ENCODE measurements at places on chromosomes 2 and 18. TPM values are rescaled to one million over a fixed set of nuclear protein-coding genes. Genes with fewer than 3 reads are reported as not detected.
A peak's percentile ranks its signal among the peaks of the same experiment; 100 is the strongest.

- DNase-seq, result no peak
- peaks cover 25% of the 10 kb centered on the region for H3K27me3 ChIP-seq
- no peaks in the 10 kb centered on the region for H3K36me3 ChIP-seq
- H3K4me3 ChIP-seq, result no peak overlapping the region
Measured at GRCh38 chr2:11140492-11140891, 14.8 kb upstream of the SLC66A3 start.

- H3K4me3 ChIP-seq, result no peak overlapping the region
- no peak for DNase-seq
- no peaks in the 10 kb centered on the region for H3K27me3 ChIP-seq
- H3K36me3 ChIP-seq, result no peaks in the 10 kb centered on the region
Measured at GRCh38 chr2:128511731-128512378, 193.2 kb upstream of the HS6ST1 start.

DNA sequence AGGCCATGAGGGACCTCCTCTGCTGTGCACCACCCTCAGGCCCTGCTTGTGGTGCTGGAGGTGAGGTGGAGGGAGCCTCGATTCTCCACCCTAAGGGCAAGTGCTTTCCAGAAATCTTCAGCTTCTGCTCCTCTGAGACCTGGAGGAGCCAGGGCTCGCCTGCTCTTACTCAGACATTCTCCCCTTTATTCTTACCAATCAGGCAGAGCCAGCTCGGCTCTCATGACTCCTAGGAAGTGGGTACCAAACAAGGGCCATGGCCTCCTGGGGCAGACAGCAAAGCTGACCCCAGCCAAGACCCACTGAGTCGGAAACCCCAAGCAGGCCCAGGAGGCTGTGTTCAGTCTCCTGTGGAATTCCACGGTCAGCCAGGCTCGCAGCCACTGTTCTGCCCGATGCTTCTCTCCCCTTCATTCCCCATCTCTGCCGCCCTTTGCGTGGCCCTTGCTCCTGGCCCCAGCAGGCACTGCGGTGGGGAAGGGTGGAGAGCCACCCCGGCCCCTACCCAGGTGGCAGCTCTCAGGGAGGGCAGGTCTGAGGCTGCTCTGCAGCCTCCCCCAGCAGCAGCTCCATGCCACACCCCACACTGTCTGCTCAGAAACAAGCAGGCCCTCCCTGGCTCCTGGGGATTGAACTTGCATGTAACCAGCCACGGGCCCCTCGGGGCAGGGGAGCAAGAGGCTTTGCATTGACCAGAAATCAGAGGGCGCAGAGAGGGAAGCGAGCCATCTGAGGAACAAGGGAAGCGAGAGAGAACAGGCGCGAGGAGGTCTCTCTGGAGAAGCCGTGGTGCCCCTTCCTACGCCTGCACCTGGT, 24.0 kb downstream of the HS1BP3 start:
- H3K4me3 ChIP-seq, result no peak overlapping the region
- no peaks in the 10 kb centered on the region for H3K4me1 ChIP-seq
- no peak overlapping the region for H3K27ac ChIP-seq
- DNase-seq, result no peak
- H3K27me3 ChIP-seq, result no peaks in the 10 kb centered on the region

GRCh38 chr18:80133124-80133523, 24.1 kb downstream of the ADNP2 start:
- H3K36me3 ChIP-seq, result peaks cover 51% of the 10 kb centered on the region
- H3K4me1 ChIP-seq, result peaks cover 22% of the 10 kb centered on the region
- no peak overlapping the region for H3K27ac ChIP-seq
- H3K4me3 ChIP-seq, result no peak overlapping the region

- H3K4me3 ChIP-seq, result no peak overlapping the region
- H3K27ac ChIP-seq, result no peak overlapping the region
- no peaks in the 10 kb centered on the region for H3K36me3 ChIP-seq
- DNase-seq, result no peak
Measured at GRCh38 chr2:72289283-72289682, 141.6 kb upstream of the CYP26B1 start.

DNA sequence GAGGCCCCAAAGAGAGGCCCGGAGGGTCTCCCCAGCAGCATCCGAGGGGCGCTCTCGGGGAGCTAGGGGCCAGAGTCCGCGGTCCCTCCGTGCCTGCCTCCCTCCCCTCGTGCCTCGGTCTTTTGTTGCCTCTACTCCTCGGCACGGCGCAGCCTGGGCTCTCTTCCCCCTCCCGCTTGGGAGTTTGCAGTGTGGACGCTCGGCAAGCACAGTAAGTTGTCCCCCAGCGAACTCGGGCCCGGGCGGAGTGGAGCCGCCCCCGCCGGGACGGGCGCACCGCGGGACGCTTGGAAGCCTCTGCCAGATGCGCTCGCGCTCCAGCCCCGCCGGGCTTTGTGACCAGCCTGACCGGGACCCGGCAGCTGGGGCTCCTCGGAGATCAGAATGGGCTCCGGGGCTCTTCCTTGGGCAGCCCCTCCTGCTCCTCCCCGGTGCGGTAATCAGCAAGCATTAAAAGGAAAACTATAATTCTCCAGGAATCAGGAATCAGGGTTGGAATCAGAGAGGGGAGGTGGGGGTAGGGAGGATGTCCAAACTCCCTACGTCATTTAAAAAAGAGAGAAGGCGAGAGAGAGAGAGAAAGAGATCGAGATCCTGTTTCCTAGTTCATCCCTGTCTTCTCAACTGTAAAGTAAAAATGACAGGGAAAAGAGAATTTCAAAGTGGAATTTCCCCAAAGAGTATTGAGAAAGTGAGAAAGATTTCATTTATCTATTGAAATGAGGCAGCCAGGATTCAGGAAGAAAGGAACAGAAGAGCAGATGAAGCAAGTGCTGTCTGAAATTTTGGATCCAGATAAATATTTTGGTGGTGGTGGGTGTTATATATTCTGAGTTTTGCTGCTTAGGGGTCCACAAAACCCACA, 786 bp upstream of the TMEM200C start:
- H3K4me1 ChIP-seq, result no peaks in the 10 kb centered on the region
- H3K27me3 ChIP-seq, result peaks cover 61% of the 10 kb centered on the region

- no peaks in the 10 kb centered on the region for H3K4me1 ChIP-seq
- H3K27ac ChIP-seq, result no peak overlapping the region
- no peaks in the 10 kb centered on the region for H3K36me3 ChIP-seq
Measured at GRCh38 chr2:121061633-121062032, 223.4 kb downstream of the TFCP2L1 start.

DNA sequence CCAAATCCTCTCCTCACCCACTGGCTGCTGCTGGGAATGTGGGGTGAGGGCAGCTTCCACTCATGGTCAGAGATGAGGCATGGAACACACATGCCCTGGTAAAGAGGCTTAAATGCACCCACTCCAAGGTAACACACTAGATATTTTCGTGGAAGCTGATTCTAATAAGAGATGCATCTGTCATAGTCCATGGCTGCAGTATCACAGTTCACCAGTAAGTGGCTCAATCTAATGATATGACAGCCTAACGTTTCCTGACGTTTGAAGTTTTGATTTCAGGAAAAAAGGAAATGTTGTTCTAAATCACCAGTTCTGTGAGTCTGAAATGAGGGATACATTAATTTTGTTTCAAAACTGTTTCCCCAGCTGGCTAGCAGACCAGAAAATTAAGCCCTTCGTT, 38.2 kb downstream of the LCT start:
- no peak overlapping the region for H3K4me3 ChIP-seq
- H3K36me3 ChIP-seq, result peaks cover 19% of the 10 kb centered on the region
- H3K4me1 ChIP-seq, result peaks cover 8% of the 10 kb centered on the region

GRCh38 chr18:31497404-31497835, 557 bp upstream of the DSG2 start:
- peaks cover 32% of the 10 kb centered on the region for H3K27me3 ChIP-seq
- no peak overlapping the region for H3K4me3 ChIP-seq
- H3K4me1 ChIP-seq, result peaks cover 3% of the 10 kb centered on the region
- H3K36me3 ChIP-seq, result no peaks in the 10 kb centered on the region
- no peak for DNase-seq
- no peak overlapping the region for H3K27ac ChIP-seq

GRCh38 chr18:63470751-63471150, 6.0 kb upstream of the SERPINB5 start:
- H3K36me3 ChIP-seq, result no peaks in the 10 kb centered on the region
- no peak overlapping the region for H3K4me3 ChIP-seq
- peaks cover 36% of the 10 kb centered on the region for H3K27me3 ChIP-seq
- H3K27ac ChIP-seq, result no peak overlapping the region
- H3K4me1 ChIP-seq, result no peaks in the 10 kb centered on the region

DNA sequence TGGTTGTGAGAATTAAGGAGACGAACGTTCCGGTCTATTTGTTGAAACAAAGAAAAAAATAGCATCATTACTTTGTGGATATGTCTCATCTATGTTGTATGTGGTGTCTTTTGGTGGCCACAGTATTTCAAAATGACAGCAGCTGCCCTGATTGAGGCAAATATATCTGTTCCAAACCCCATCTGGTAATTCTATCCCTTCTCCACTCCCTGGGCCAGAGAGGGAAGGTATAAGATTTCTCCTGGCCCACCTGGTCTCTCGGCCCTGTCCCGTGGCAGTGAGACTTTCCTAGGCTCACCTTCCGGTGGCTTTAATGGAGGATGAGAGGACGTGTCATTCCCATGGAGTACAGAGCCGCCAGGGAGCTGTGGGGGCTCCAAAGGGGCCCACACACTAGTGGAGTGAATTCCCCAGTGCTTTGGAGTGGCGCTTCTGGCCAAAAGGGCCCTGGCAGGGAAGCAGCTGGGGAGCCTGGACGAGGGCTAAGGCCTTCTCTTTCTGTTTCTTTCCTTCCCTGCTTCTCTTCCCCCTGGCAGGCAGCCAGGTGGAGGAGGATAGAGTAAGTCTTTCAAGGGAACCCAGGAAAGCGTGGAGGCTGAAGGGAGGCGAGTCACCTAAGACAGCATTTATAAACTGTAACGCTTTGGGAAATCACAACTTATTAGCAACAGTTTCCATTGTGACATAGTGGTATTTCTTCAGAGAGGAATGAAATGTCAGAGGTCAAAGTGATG, 5.6 kb downstream of the FOSL2 start:
- peaks cover 33% of the 10 kb centered on the region for H3K36me3 ChIP-seq
- no peak overlapping the region for H3K27ac ChIP-seq
- H3K27me3 ChIP-seq, result no peaks in the 10 kb centered on the region
- H3K4me1 ChIP-seq, result peaks cover 60% of the 10 kb centered on the region

DNA sequence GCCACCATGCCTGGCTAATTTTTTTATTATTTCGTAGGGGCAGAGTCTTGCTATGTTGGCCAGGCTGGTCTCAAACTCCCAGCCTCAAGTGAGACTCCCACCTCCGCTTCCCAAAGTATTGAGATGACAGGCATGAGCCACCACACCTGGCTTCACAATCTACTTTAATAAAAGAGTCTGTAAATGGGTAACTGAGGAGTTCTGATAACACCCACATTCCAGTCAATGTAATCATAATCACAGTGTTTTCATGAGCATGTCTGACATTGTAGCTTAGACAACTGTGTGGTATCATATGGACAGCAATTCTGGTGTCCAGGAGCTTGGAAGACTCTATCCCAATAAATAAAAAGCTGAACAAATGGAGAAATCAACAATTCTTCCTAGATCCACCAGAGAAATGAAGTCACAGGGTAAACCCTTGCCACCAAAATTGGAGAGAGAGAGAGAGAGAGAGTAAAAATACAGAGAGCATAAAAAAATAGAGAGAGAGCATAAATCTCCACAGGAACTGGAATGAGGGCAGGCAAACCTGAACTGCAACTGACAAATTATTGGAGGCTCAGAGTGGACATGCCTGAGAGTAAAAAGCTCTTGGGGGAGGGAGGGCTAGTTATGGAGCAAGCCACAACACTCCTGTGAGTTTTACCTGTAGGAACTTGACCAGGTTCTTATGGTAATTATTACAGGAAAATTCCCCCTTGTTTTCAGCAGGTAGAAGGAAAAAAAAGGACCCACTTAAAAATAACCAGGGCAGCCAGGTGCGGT, 12.4 kb upstream of the NBEAL1 start:
- peaks cover 6% of the 10 kb centered on the region for H3K27me3 ChIP-seq
- H3K4me1 ChIP-seq, result no peaks in the 10 kb centered on the region
- H3K27ac ChIP-seq, result no peak overlapping the region
- H3K4me3 ChIP-seq, result no peak overlapping the region
- DNase-seq, result no peak

- H3K27me3 ChIP-seq, result peaks cover 25% of the 10 kb centered on the region
- no peaks in the 10 kb centered on the region for H3K36me3 ChIP-seq
- no peak overlapping the region for H3K4me3 ChIP-seq
- DNase-seq, result peak; percentile 2
- no peak overlapping the region for H3K27ac ChIP-seq
Measured at GRCh38 chr2:98907385-98907784, 28.6 kb downstream of the CRACDL start.

DNA sequence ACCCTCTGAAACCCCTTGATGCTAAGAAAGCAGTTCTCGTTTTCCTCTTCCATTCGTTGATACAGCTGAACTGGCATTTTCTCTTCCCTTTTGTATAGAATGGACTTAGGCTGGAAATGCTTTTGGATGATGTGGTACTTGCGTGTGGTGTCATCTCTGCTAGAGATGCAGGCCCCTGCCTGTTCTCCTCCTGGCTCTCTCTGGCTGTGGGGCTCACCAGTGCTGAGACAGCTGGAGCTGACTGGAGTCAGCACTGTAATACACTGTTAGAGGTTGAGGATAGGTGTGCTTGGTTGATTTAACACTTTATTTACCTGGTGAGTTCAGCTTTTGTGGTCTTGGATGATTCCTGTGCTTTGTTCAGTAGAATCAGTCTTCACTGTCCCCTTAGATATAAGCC, 30.2 kb downstream of the PARD3B start:
- H3K36me3 ChIP-seq, result no peaks in the 10 kb centered on the region
- H3K27ac ChIP-seq, result no peak overlapping the region
- no peaks in the 10 kb centered on the region for H3K4me1 ChIP-seq
- no peak overlapping the region for H3K4me3 ChIP-seq

GRCh38 chr2:241912021-241912555, 42.6 kb downstream of the RTP5 start:
- peaks cover under 1% of the 10 kb centered on the region for H3K27me3 ChIP-seq
- no peaks in the 10 kb centered on the region for H3K36me3 ChIP-seq
- no peak for DNase-seq
- no peak overlapping the region for H3K4me3 ChIP-seq
- no peaks in the 10 kb centered on the region for H3K4me1 ChIP-seq
- H3K27ac ChIP-seq, result no peak overlapping the region

- H3K36me3 ChIP-seq, result no peaks in the 10 kb centered on the region
- peaks cover 42% of the 10 kb centered on the region for H3K27me3 ChIP-seq
- no peak overlapping the region for H3K27ac ChIP-seq
- no peak for DNase-seq
- no peak overlapping the region for H3K4me3 ChIP-seq
- peaks cover 12% of the 10 kb centered on the region for H3K4me1 ChIP-seq
Measured at GRCh38 chr18:59303656-59304195, 14.7 kb downstream of the CPLX4 start.

DNA sequence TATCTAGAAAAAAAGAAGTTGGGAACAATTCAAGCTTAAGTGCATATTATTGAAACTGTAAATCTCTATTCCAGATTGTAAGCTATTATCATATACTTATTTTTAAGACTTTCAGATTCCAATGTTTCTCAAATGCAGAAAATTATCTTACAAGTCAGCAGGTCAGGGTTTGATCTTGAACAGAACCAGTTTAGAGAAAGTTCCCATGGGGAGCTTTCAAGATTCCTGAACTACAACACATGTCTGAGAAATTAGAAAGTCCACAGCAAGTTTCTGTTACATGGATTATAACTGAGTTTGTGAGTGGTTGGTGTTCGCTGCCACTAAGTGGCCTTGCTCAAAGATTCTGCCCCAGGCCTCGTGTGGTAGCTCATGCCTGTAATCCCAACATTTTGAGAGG, 31.6 kb upstream of the SP3 start:
- no peaks in the 10 kb centered on the region for H3K36me3 ChIP-seq
- no peak for DNase-seq
- peaks cover 13% of the 10 kb centered on the region for H3K27me3 ChIP-seq
- peaks cover 4% of the 10 kb centered on the region for H3K4me1 ChIP-seq
- H3K27ac ChIP-seq, result no peak overlapping the region

Gene IL36B
- not detected for total RNA-seq

Gene EFR3B
- not detected for total RNA-seq

Gene SPAG16
- total RNA-seq, result 8.4 TPM

Gene ZEB2
- total RNA-seq, result 19.4 TPM

Gene LRRC30
- not detected for total RNA-seq

Gene RHOB
- 14.4 TPM for total RNA-seq

All from activated CD4-positive, alpha-beta memory T cell treated with anti-CD3 and anti-CD28 coated beads, Interleukin-2, amount 10 ng/mL, durations not matched to agents 7 days and 5 days (primary cell).